ENCODE measurements at places on chromosomes 5 and 9. TPM values are rescaled to one million over a fixed set of nuclear protein-coding genes. Genes with fewer than 3 reads are reported as not detected.

GRCh38 chr5:38725371-38725865 lies 120.4 kb upstream of the OSMR start:
- no peak overlapping the region for H3K4me3 ChIP-seq
- H3K27me3 ChIP-seq, result no peaks in the 10 kb centered on the region
- no peak overlapping the region for H3K27ac ChIP-seq
- H3K36me3 ChIP-seq, result no peaks in the 10 kb centered on the region
- no peak for DNase-seq

DNA sequence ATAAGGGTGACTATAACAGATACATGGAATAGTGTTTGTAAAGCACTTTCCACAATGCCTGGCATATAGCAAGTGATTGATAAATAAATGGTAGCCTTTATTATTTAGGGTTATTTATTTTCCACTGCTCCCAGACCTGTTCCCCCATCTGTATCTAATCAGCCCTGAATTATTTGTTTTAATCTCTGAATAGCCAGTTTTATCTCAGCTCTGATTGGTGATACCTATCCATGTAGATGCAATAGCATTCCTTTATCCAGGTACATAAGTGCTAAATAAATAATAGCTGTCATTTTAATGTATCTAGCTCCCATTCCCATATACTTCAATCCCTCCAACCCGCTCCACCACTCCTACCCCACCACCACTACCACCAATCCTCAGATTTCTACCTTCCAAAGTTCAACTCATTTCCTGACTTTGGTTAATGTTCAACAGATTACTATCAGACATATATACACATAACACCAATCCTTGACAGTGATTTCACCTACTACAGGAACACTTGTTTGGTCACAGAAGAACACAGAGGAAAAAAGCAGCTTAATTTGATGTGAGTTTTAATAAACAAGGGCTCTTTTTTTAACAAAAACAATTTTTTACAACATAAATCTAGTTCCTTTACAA lies 14.0 kb downstream of the PRKAA1 start:
- DNase-seq, result no peak
- H3K27me3 ChIP-seq, result no peaks in the 10 kb centered on the region
- no peaks in the 10 kb centered on the region for H3K4me1 ChIP-seq
- no peak overlapping the region for H3K27ac ChIP-seq

DNA sequence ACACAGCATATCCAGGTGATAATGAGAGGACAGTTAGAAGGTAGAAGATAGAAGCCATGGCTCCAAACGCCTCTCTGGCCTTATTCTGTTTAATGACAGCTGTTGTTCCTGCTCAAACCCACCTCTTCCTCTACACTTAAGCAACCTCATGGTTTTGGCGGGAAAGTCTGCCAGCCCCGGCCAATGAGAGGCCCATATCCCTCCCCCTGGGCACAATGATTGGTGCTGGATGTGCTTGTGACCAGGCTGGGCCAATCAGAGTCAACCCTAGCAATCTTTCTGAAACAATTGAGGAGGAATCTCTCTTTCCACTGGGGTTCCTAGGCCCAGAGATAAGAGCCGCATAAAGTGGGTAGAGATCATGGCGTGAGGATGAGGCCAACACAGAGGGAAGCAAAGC lies 4.8 kb upstream of the GFI1B start:
- no peak for DNase-seq
- no peaks in the 10 kb centered on the region for H3K36me3 ChIP-seq
- H3K27ac ChIP-seq, result no peak overlapping the region

GRCh38 chr5:125612776-125613175 lies 810.4 kb upstream of the GRAMD2B start:
- H3K27me3 ChIP-seq, result no peaks in the 10 kb centered on the region
- H3K4me3 ChIP-seq, result no peak overlapping the region
- H3K4me1 ChIP-seq, result no peaks in the 10 kb centered on the region

GRCh38 chr5:120240706-120241105 lies 223.4 kb upstream of the PRR16 start:
- H3K4me1 ChIP-seq, result no peaks in the 10 kb centered on the region
- H3K27me3 ChIP-seq, result no peaks in the 10 kb centered on the region
- H3K27ac ChIP-seq, result no peak overlapping the region

DNA sequence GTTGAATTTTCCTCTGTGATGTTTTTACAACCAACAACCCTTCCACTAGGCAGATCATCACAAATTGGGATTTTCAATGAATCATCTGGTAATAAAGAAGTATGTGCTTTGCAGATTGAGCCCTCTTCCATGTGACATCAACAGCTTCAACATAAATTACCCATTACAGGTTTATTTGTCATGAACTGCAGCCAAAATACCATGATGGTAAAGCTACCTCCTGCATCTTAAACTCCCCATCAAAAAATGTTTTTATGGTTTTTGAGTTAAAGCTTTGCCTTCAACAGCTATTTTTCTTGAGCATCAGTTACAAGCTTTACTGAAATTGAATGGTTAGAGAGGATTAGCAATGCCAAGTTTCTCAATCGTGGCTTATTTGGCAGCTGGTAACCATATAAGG lies 211.4 kb upstream of the TUSC1 start:
- no peaks in the 10 kb centered on the region for H3K4me1 ChIP-seq
- H3K27ac ChIP-seq, result no peak overlapping the region
- no peak overlapping the region for H3K4me3 ChIP-seq
- DNase-seq, result no peak

DNA sequence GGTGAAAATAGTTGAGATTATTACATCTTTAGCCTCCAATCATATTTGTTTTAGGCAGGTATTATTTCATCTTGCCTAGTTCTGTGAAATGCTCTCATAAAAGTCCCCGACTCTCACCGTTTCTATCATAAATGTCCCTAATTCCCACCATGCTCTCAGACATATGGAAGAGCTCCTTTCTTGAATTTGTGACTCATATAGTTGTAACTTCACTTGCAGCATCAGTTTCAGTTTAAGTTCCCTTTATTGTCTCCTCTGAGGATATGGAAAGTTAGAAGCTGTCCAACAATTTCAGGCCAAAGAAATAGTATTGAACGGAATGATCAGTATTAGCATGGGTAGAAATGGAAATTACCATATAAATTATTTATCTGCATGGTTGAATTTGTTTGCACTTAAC lies 187.5 kb upstream of the NR4A3 start:
- H3K36me3 ChIP-seq, result no peaks in the 10 kb centered on the region
- no peak overlapping the region for H3K27ac ChIP-seq
- no peaks in the 10 kb centered on the region for H3K27me3 ChIP-seq
- H3K4me3 ChIP-seq, result no peak overlapping the region
- no peaks in the 10 kb centered on the region for H3K4me1 ChIP-seq

- no peak overlapping the region for H3K27ac ChIP-seq
- peak; percentile 37 for DNase-seq
- H3K36me3 ChIP-seq, result no peaks in the 10 kb centered on the region
- H3K4me3 ChIP-seq, result peak overlapping the region; percentile 15
- no peaks in the 10 kb centered on the region for H3K27me3 ChIP-seq
Measured at GRCh38 chr5:159331093-159331973, 1.0 kb upstream of the IL12B start.

DNA sequence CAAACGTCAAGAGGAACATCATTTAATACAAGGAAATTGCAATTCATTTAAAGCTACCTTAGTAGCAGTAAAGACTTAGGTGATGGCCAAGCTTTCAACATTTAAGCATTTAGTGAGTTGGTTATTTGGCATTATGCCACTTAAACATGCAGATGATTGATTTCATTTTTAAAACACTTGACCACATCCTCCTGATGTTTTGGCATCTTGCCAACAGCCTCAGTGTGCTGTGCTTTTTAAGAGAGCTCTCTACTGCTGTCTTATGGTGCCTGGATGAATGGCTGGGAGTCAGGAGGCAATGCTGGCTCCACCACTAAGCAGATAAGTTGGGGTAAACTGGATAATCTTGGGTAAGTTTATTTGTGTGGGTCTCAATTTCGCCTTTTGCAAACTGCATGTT lies 364.5 kb downstream of the MAN2A1 start:
- H3K36me3 ChIP-seq, result no peaks in the 10 kb centered on the region
- H3K27me3 ChIP-seq, result no peaks in the 10 kb centered on the region
- H3K27ac ChIP-seq, result no peak overlapping the region
- DNase-seq, result peak; percentile 8
- no peaks in the 10 kb centered on the region for H3K4me1 ChIP-seq

DNA sequence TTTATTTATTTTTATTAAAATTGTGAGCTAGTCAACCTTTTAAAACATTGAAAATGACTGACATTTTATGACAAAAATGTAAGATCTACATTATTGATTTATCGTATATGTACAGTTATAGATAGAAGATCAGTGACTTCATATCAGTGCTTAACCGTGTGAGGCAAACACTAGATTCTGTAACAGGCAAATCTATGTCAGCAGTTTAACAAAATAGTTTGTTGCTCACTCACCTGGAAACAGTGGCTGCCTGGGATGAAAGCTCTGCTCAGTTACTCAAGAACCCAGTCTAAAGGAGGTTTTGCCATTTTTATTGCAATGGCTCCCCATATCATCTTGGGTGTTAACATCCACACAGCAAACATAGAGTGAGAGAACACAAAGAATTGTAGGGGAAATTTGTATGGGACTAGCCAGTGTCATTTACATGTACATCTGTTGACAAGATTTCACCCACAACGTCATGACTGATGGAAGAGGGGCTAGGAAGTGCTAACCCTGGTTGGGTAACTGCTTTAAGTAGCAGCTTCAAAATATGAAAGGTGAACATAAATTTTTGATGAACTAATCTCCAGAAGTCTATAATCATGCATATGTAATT lies 49.0 kb downstream of the SGCD start:
- no peaks in the 10 kb centered on the region for H3K4me1 ChIP-seq
- H3K4me3 ChIP-seq, result no peak overlapping the region
- no peaks in the 10 kb centered on the region for H3K36me3 ChIP-seq
- no peaks in the 10 kb centered on the region for H3K27me3 ChIP-seq
- H3K27ac ChIP-seq, result no peak overlapping the region
- DNase-seq, result no peak

DNA sequence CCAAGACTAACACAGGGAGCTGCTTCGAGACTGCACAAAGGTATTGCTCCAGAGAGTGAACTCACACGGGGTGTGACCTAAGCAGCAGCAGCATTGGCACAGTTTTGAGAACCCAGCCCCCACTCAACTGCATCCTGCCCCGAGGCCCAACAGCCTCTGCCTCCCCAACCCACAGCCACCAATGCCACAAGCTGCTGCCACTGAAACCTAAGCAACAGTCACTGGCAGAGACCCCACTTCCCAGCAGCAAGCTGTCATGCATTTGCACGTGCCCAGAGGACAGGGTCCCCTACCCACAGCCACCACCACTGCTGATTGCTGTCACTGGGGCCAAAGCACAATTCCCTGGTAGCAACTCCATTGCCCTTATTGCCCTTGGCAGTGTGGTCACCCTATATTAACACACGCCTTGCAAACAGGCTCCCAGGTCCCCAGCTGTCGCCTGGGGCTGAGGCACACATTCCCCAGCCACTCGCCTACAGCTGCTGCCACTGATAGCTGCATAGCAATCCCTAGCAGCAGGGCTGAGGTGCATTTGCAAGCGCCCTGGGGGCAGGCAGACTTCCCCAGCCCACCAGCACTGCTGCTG lies 141.0 kb downstream of the AGTPBP1 start:
- H3K4me1 ChIP-seq, result no peaks in the 10 kb centered on the region
- H3K27ac ChIP-seq, result no peak overlapping the region
- no peaks in the 10 kb centered on the region for H3K36me3 ChIP-seq

DNA sequence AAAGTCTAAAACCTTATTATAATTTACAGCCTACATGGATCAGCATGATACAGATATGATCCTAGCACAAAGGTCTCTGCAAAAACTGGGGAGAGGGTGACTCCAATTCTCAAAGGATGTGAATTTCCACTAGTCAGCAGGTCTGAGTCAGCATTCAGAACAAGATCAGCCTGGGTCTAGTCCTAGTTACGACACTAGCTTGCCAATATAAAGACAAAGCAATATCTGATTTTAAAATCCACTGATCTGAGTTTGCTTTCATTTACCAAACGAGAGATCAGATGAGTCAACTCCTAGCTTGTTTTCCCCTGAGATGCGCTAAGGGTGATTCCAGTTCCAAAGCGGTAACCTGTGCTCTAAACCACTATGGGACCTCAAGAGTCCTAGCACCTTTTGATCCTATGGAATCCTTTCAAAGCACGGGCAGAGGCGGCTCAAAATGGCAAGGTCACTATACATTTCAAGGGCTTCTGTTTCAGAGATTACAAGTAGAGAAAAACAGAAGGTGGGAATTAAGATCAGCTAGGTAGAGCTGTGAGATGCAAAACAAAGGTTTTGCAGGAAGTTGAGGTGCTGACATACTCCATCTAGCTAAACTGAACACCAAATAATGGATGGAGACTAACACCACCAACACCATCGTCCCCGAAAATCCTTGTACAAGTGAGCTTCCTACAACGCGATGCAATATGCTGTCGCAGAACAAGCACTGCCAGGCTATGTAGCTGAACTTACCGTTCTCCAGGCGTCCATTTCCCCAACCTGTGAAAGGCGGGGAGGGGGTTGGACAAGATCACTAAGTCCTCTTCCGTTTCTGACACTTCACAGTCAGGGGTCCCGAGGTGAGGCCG lies 906 bp downstream of the SLC25A51 start:
- peak overlapping the region; percentile 75 for H3K4me3 ChIP-seq
- peak overlapping the region; percentile 83 for H3K27ac ChIP-seq
- no peak for DNase-seq
- no peaks in the 10 kb centered on the region for H3K36me3 ChIP-seq
- no peaks in the 10 kb centered on the region for H3K27me3 ChIP-seq

GRCh38 chr9:126605792-126606482 lies 7.8 kb upstream of the LMX1B start:
- H3K4me1 ChIP-seq, result no peaks in the 10 kb centered on the region
- no peak for DNase-seq
- peaks cover 16% of the 10 kb centered on the region for H3K27me3 ChIP-seq
- no peak overlapping the region for H3K27ac ChIP-seq

DNA sequence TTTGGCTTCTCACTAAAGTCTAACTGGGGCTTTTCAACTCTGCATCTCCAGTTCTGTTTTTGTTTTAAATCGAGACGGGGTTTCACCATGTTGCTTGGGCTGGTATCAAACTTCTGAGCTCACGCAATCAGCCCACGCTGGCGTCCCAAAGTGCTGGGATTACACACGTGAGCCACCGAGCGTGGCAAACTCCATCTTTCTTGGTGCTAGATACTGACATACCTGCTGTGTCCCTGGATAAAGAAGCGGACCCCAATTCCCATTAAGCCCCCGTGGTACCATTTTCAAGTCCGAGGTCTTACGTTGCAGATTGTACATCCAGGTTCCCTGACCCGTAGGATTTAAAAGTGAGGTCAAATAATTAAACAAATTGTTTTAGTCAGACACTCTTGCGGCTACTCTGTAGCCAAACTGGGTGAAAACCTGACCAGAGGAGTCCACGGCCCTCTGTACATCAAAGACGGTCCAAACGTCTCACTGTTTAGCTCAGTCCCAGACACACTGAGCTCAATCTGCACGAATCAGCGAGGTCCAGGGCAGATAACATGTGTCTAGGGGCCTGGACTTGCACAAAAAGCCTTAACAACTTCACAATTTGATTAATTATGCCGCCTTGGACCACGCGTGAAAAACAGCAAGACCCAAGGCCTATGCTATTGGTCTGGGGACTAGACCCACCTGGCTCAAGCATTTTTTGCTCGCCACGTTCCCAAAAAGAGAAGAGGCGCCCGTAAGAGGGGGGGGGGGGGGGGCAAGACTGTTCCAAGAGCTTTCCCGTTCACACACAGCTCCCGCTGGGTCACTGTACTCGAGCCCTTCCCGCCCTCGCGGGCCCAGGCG lies 727 bp upstream of the DNAJA1 start:
- no peak for DNase-seq
- peak overlapping the region; percentile 90 for H3K4me3 ChIP-seq

Gene CYLC2
- not detected for total RNA-seq

Gene C9orf50
- not detected for total RNA-seq

Gene RNF180
- 18.0 TPM for total RNA-seq

Gene MORN5
- total RNA-seq, result 2.1 TPM

Gene PROP1
- total RNA-seq, result not detected

Gene ATP10B
- not detected for total RNA-seq

Gene PCDH1
- total RNA-seq, result 49.2 TPM

Gene CAMLG
- total RNA-seq, result 31.3 TPM

Gene C7
- 68.2 TPM for total RNA-seq

Gene WNT8A
- total RNA-seq, result 1.1 TPM

Gene SDHA
- 99.1 TPM for total RNA-seq
